ENCODE measurements at places on chromosomes 6 and 20.
A peak's percentile ranks its signal among the peaks of the same experiment; 100 is the strongest.

DNA sequence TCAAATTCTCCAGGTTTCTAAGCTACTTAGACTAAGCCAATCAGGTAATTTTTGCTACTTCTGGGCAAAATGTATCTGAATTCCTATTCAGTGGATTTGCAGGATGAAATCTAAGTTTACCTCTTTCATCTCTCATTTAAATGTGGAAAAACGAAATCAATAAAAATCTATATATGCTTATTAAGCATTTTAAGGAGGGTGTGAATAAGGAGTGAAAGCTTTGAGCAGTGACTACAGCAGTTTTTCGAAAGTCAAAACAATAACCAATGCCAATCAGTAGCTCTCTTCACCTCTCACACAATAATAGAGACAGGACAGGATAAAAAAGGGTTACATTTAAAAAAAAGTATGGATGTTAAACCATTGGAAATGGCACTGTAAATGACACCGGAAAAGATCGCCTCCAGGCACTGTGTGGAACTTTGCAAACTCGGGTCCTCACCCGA is 476 bp upstream of the BCKDHB start:
- H3K4me3 ChIP-seq = peak overlapping the region; percentile 73

DNA sequence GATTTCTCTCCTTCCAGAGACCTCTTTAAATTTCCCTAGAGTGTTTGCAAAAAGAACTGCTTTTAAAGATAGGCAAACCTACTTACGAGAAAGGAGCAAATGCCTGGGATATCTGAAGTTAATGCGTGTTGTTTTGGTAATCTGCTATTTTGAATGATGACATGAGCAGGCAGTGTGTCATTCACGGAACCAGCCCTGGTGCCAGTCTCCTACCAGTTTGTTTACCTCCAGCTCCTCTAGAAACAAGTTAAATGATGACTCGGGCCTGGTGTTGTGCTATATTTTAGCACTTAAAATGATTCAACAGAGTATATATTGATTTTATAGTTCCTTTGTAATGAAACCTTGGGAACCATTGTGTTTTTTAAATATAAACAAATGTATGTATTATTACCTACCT is 41.1 kb upstream of the MAP3K4 start:
- no peak overlapping the region for H3K27ac ChIP-seq
- no peaks in the 10 kb centered on the region for H3K27me3 ChIP-seq
- no peak for DNase-seq
- 0 out of 2 replicates have a peak, but pooled peaks cover 3% of the 10 kb centered on the region for H3K4me1 ChIP-seq
- no peak overlapping the region for H3K4me3 ChIP-seq

DNA sequence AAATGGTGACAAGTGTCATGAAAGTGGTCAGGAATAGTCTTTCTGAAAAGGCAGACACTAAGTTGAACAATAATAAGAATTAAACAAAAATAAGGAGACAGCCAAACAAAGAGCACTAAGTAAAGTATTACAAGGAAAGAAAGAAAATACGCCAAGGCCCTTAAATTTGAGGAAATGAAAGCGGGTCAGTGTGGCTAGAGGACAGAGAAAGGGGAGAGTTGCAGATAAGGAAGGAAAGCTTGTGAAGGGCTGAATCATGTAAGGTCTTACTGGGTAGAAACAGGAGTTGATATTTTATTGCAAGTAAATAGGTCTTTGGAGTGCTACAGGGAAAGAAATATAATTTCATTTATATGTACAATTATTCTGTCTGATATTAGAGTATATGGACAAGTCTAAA is 732.1 kb downstream of the EPHA7 start:
- H3K27me3 ChIP-seq = no peaks in the 10 kb centered on the region
- H3K4me1 ChIP-seq = no peaks in the 10 kb centered on the region
- H3K4me3 ChIP-seq = no peak overlapping the region
- no peak for DNase-seq
- H3K36me3 ChIP-seq = no peaks in the 10 kb centered on the region

DNA sequence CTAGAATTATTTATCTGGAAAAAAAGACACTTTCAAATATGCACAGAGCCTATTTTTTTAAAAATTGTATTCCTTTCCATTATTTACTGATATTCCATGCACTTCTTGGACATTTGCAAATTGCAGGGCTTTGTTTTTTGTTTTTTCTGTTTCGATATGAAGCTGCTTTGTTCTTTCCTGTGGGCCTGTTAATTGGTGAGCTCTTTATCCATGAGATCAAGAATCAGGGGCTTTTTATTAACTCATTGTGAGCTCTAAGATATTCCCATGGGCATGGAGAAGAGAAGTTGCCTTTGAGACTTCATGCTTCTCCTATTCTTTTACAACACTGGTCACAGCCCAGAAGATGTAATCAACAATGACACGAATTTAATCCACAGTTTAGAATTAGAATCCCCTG is 145.1 kb downstream of the SAMD5 start:
- no peak overlapping the region for H3K4me3 ChIP-seq
- no peaks in the 10 kb centered on the region for H3K27me3 ChIP-seq
- 0 out of 2 replicates have a peak, but pooled peaks cover 4% of the 10 kb centered on the region for H3K4me1 ChIP-seq

GRCh38 chr6:22108199-22108598 is 188.6 kb downstream of the PRL start:
- H3K36me3 ChIP-seq = no peaks in the 10 kb centered on the region
- DNase-seq = no peak
- no peak overlapping the region for H3K4me3 ChIP-seq
- H3K4me1 ChIP-seq = peaks cover 3% of the 10 kb centered on the region

DNA sequence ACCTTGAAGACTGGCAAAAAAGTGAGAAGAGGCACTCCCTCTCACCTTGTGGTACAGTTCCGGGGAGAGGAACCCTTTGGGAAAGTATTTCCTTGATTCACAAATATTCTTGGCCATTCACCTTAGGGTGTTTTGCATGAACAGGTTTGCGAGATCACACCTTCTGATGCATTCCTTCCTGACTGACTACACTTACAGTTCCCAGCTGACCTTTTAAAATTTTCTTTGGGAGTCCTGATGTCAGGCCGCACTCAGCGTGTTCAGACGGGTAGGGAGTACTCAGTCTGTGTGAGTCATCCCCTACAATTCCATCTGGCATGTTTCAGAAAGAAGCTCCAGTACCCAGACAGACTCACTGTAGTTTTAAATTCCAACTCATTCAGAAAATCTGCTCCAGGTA is 1.7 kb downstream of the ADGRF4 start:
- H3K4me3 ChIP-seq = no peak overlapping the region
- H3K36me3 ChIP-seq = no peaks in the 10 kb centered on the region
- H3K4me1 ChIP-seq = no peaks in the 10 kb centered on the region
- no peaks in the 10 kb centered on the region for H3K27me3 ChIP-seq
- DNase-seq = no peak

GRCh38 chr6:834866-835265 is 141.9 kb upstream of the EXOC2 start:
- no peaks in the 10 kb centered on the region for H3K27me3 ChIP-seq
- H3K4me1 ChIP-seq = no peaks in the 10 kb centered on the region
- H3K27ac ChIP-seq = no peak overlapping the region

- H3K4me3 ChIP-seq = no peak overlapping the region
- DNase-seq = no peak
- H3K27ac ChIP-seq = peak overlapping the region; percentile 0
Observed at GRCh38 chr20:19881080-19881840, 123.2 kb downstream of the RIN2 start.

- no peak overlapping the region for H3K27ac ChIP-seq
- H3K27me3 ChIP-seq = no peaks in the 10 kb centered on the region
- no peak for DNase-seq
- H3K4me3 ChIP-seq = no peak overlapping the region
Observed at GRCh38 chr6:11711003-11711983, 67.3 kb downstream of the ADTRP start.

GRCh38 chr6:16684896-16685554 is 76.2 kb downstream of the ATXN1 start:
- DNase-seq = no peak
- no peaks in the 10 kb centered on the region for H3K4me1 ChIP-seq

DNA sequence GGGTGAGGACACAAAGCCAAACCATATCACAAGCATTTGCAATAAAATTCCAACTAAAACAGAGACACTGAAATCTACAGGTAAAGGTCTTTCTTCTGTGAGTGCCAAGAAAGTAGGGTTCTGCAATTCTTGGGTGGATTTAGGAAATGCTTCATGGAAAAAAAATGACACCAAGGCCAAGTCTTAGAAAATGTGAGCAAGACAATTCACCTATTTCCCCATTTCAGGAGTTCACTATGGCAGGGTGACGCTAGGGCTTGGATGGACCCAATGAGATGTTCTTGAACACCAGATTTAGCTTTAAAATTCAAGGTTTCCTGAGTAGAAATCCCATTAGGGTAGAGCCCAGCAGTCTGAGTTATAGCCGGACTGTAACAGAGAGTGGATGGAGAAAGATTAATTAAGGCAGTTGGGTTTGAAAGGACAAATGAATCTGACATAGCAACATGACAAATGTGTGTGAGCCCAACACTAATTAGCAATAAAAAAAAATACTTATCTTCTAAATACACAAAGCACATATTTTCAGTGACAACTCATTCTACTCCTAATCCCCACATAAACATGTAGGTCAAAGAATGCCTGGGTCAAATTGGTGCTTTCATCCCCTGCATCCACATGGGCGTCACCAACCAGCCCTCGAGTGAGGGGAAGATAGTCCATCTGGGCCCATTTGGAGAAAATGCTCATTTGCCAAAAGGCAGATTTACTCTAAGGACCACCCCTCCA is 180.4 kb upstream of the JARID2 start:
- H3K4me1 ChIP-seq = peaks cover 24% of the 10 kb centered on the region
- H3K4me3 ChIP-seq = no peak overlapping the region
- no peaks in the 10 kb centered on the region for H3K27me3 ChIP-seq
- H3K36me3 ChIP-seq = no peaks in the 10 kb centered on the region

GRCh38 chr6:117938311-117938995 is 31.4 kb downstream of the SLC35F1 start:
- H3K4me3 ChIP-seq = no peak overlapping the region
- no peak overlapping the region for H3K27ac ChIP-seq
- no peaks in the 10 kb centered on the region for H3K4me1 ChIP-seq
- no peaks in the 10 kb centered on the region for H3K27me3 ChIP-seq
- DNase-seq = peak; percentile 6
- no peaks in the 10 kb centered on the region for H3K36me3 ChIP-seq

All from SJCRH30 (cell line).